ENCODE measurements at places on chromosomes 16 and 17. TPM values are rescaled to one million over a fixed set of nuclear protein-coding genes. Genes with fewer than 3 reads are reported as not detected.

Gene TBC1D3E
- total RNA-seq: not detected

Gene CCDC43
- total RNA-seq: 38.0 TPM

Gene MTSS2
- total RNA-seq: 71.1 TPM

Gene ATP6V0C
- total RNA-seq: 237 TPM

Gene PRR11
- total RNA-seq: 55.7 TPM

Gene BRIP1
- total RNA-seq: 3.0 TPM

Gene IL34
- total RNA-seq: 0.43 TPM

Gene PTX4
- 0.03 TPM for total RNA-seq

Gene RDM1
- 3.4 TPM for total RNA-seq

Gene PRAC1
- total RNA-seq: not detected

Gene STAT5B
- 27.3 TPM for total RNA-seq

Gene KRTAP4-9
- total RNA-seq: not detected

Gene LRRC37A
- total RNA-seq: 1.0 TPM

Gene CLEC19A
- 0.08 TPM for total RNA-seq

Gene CCL7
- total RNA-seq: 0.22 TPM

Gene SMIM5
- 1.0 TPM for total RNA-seq

Gene MYH1
- total RNA-seq: not detected

Gene SLC5A10
- 0.17 TPM for total RNA-seq

Gene ATP1B2
- 0.27 TPM for total RNA-seq

Gene SNF8
- total RNA-seq: 311 TPM

Gene CPHXL2
- not detected for total RNA-seq

Gene DNAH9
- not detected for total RNA-seq

Gene CIAO2B
- 194 TPM for total RNA-seq

Gene OMG
- total RNA-seq: not detected

Gene KRTAP4-4
- total RNA-seq: not detected

Gene HS3ST3B1
- total RNA-seq: 1.0 TPM

All from A549 treated with AZD2906 at 1 μM for 4 hours (cell line).